ENCODE measurements at places on chromosomes 5 and 9.

GRCh38 chr9:72733895-72734294 lies 212.5 kb downstream of the TMC1 start:
- no peak for DNase-seq

DNA sequence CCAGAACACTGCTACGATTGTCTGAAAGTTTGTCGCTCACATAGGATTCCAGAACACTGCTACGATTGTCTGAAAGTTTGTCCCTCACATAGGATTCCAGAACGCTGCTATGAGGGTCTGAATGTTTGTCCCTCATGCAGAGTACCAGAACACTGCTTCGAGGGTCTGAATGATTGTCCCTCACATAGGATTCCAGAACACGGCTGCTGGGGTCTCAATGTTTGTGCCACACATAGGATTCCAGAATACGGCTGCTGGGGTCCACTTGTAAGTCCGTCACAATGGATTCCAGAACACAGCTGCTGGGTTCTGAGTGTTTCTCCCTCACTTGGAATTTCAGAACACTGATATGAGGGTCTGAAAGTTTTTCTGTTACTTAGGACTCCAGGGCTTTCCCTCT lies 203.3 kb downstream of the FOXD4L6 start:
- no peak for DNase-seq

DNA sequence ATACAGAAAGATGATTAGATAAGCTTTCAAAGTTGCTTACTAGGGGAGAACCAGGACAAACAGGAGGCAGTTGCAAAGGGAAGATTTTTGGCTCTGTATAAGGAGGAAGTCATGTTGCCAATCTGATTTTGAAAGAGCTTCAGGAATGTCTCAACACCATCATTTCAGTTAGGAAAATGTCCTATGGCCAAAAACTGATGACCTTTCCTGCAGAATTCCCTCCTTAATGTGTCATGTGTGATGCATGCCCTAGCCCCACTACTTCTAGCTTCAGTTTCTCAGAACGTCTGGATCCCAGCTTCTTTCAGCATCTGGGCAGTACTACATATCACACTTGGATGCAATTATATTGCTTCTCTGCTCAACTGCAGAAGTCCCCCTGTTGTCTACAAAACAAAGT lies 211.5 kb upstream of the NREP start:
- DNase-seq = peak; percentile 91

GRCh38 chr5:90421136-90421535 lies 11.6 kb upstream of the CETN3 start:
- peak; percentile 21 for DNase-seq

DNA sequence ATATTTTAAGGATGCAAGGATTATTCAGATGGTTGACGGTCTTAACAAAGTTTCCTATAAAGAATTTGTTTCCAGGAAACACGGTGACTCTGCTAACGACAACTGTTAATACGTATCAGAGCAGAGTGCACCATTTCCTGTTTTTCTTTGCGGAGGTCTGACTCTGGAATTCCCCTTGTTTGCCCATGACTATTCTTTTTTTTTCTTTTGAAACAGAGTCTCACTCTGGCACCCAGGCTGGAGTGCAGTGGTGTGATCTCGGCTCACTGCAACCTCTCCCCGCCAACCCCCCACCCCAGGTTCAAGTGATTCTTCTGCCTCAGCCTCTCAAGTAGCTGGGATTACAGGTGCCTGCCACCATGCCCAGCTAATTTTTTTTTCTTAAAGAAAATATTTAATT lies 115.9 kb downstream of the CDC42SE2 start:
- peak; percentile 94 for DNase-seq

- peak; percentile 1 for DNase-seq
Observed at GRCh38 chr5:3659907-3660306, 64.3 kb downstream of the IRX1 start.

All from cardiac fibroblast (primary cell).